Renal pelvis (tissue), 12 donors: ENCODE measurements at places on chromosomes 13 and 19.

GRCh38 chr13:94513026-94513425 is 33.5 kb upstream of the DCT start:
- DNase-seq: no peak

GRCh38 chr19:522726-523125 is 8.8 kb upstream of the CDC34 start:
- DNase-seq: no peak

DNA sequence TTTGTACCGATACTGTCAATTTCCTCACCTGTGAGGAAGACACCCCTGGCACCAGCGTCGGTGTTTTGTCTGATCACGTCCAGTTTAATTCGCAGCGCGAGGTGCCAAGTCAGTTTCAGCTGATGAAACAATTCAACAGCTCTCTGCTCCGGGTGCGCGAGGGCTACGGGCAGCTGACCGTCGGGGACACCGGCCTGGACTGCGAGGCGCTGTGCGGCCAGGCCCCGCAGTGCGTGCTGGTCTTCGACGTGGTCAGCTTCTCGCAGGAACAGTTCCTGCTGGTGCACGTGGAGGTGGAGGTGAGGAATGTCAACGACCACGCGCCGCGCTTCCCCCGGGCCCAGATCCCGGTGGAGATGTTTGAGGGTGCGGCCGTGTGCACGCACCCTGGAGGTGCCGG is 171.5 kb downstream of the OLFM4 start:
- DNase-seq: no peak

DNA sequence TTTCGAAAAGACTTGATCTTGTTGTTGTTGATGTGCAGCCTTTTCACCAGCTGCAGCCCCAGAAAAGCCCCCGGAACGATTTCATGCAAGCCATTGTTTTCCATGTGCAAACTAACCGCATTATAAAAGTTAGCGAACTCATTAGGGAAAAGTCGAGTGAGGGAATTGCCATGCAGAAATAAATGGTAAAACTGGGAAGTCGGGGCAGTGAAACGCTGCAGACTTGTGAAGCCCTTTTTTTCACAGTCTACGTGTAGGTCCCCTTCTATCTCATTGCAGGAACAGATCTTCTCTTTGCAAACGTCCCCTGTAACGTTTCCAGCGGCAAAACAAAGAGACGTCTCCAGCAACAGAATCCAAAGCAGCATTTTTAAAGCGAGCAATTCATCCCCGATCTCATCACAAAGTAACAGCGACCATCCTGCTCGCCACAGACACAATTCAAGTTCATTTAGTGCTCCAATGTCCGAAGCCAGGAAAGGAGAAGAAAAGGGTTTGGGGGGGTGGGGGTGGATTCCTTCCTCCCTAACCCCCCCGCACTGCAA is 1.1 kb downstream of the SLITRK1 start:
- no peak for DNase-seq

DNA sequence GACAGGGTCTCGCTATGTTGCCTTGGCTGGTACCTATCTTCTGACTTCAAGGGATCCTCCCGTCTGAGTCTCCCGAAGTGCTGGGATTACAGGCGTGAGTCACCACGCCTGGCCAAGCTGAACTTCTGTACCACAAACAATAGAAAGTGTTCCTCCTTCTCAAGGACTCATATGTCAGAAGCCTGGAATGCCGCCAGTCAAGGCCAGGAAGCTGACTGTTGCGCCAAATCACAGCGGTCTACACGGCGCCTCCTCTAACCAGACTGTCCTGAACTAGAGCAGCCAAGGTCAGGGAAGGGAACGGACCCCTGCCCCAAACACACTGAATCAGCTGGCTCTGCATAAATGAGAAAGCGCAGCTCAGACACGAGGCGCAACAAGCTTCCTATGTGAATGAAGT is 14.6 kb downstream of the RAB20 start:
- no peak for DNase-seq

- DNase-seq: peak; percentile 76
Observed at GRCh38 chr13:33611121-33611805, 206.7 kb upstream of the RFC3 start.

DNA sequence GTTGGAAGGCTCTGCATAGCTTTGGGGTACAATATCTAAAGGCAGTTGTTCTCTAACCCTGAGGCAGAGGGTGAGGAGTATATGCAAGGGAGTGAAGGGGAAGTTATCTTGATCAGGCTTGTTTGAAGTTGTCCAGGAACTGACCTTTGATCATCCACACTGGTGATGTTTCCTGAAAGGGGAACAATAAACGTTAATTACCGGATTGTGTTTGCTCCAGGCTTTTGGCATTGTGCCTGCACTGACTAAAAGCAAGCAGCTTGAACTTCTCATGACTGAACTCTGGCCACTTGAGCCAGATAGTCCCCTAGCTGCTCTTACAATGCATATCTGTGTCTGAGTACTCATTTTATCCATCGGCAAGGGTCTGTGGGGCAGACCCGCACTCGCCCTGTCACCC is 27.0 kb upstream of the ZNF726 start:
- DNase-seq: no peak

- DNase-seq: peak; percentile 39
Observed at GRCh38 chr19:46373491-46374359, 26.8 kb downstream of the PPP5C start.

DNA sequence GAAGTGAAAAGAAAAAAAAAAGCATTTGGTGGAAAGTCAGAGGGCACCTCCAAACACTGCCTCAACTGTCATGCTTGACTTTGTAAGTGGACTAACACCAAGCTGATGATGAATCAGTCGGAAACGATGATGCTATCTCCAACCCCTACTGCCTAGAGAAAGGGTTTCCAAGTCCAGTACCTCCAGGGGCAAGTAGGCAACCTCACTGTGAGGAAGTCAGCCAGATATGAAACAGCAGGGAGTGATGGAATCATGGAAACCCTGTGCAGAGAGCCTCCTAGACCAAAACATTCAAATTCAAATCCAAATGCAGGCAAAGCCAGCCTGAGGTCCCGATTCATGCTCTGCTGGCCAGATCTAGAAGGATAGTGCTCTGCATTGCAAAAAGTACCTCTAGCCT is 100.9 kb upstream of the SERP2 start:
- no peak for DNase-seq

DNA sequence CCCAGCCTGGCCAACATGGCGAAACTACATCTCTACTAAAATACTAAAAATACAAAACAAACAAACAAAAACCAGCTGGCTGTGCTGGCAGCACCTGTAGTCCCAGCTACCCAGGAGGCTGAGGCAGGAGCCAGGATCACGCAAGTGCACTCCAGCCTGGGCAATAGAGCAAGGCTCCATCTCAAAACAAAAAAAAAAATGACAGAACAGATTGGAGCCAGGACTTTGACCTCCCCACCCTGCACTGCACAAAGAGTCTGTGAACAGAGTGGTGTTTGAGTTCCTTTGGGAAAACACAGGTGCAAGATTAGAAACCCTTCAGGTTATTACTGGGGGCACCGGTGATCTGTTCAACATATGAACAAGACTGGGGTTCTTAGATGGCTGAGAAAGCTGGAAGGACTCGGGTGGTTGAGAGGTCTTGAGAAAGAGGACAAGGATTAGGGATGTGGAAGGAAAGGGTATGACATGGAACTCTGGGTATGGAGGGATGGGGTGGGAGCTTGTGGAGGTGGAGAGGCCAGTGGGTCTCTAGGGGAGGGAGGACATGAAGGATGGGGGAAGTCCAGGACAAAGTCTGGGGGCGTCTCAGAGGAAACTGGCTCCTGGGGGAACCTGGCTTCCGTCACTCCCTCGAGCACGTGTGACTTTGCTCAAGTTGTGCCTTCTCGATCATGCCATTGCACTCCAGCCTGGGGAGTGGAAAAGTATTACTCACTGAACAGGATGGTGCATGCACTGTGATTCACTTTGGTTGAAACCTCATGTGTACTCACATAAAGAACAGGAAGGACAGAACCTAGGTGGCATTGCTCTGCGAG is 25.9 kb downstream of the RCN3 start:
- no peak for DNase-seq

- DNase-seq: peak; percentile 85
Observed at GRCh38 chr19:10334588-10335351, 1.4 kb upstream of the RAVER1 start.

- no peak for DNase-seq
Observed at GRCh38 chr19:47129579-47129978, 1.1 kb upstream of the SAE1 start.

GRCh38 chr19:29672933-29673336 is 7.7 kb downstream of the PLEKHF1 start:
- no peak for DNase-seq

- no peak for DNase-seq
Observed at GRCh38 chr13:26985285-26985878, 186.2 kb downstream of the USP12 start.

DNA sequence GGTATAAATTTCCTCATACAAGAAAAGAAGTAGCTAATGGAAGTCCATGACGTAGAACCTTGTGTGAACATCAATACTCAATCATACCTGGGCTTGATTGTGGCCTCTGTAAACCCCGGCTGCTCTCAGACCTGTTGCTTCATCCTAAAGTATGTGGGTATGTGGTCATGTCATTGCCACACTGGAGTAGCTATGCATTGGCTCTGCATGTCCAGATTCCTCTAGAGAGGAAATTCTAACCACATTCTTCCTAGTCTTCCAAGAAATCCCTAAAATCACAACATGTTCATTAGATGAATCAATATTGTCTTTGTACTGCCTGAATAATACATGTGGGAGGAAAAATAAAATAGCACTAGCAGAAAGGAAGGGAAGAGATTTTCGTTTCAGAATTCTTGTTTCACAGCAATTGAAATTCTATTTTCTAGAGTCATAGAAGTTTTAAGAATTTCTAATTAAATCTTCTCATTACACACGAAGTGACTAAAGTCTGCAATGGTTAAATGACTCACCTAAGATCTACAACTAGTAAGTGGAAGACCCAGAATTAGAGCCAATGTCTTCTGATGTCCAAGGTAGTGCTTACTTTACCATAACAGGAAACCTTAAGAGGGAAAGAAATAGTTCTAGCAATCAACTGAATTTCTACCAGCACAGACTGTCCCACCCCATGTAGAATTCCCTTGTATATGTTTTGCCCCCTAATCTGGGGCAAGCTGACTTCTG is 28.0 kb downstream of the RXFP2 start:
- no peak for DNase-seq

GRCh38 chr13:32588736-32589135 is 2.5 kb downstream of the PDS5B start:
- no peak for DNase-seq
